ENCODE measurements at places on chromosomes 12 and 14.
A peak's percentile ranks its signal among the peaks of the same experiment; 100 is the strongest.

DNA sequence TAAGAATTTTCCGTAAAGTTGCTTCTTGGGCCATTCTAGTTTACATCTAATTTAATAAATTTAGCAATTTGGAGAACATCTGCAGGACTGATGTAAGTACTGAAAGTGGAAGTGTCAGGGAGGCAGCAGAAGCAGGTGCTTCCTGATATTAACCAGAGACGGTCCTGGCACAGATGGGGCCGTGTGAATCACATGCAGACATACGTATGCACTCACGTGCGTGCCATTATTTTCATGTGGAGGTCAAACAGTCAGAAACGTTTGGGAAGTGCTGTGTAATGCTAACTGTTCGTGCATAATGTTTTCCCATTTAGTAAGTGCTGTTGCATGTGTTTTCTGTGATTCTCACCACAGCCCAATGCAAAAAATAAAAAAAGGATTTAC, 87.8 kb upstream of the DYNC1H1 start:
- DNase-seq: peak; percentile 39

GRCh38 chr12:124829008-124829707, 34.5 kb downstream of the SCARB1 start:
- no peak for DNase-seq

GRCh38 chr12:53523131-53523530, 15.8 kb upstream of the NPFF start:
- no peak for DNase-seq

GRCh38 chr12:58424735-58425392, 483.5 kb downstream of the ATP23 start:
- no peak for DNase-seq

DNA sequence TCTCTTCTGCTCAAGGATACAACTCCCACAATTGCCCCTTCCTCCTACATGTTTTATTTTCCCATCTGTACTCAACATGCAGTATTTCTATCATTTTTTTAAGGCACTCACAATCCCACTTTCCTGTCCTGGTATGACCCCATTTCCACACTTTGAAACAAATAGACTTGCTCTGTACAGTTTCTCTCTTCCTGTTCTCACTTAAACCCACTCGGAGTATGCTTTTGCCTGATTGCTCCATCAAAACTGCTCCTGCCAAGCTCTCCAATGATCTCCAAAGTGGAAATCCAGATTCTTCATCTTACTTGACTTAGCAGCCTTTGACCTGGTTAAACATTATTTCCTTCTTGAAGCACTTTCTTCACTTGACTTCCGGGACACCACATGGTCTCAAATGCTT, 384.5 kb downstream of the SEC23A start:
- DNase-seq: no peak

DNA sequence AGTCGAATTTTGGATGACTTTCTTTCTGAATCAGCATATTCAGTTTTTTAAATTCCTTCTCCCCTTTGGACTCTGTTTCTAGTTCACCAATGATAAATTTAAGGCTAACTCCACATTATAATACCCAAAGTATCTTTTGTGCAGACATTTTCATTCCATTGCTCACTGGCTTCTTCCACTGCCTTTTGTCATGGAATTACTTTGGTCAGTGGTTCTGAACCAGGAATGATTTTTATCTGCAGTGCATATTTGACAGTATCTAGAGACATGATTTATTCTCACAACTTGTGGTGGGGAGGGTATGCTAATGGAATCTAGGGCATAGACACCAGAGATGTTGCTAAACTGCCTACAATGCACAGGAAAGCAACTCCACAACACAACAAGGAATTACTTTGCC, 234.4 kb upstream of the PRKD1 start:
- no peak for DNase-seq

DNA sequence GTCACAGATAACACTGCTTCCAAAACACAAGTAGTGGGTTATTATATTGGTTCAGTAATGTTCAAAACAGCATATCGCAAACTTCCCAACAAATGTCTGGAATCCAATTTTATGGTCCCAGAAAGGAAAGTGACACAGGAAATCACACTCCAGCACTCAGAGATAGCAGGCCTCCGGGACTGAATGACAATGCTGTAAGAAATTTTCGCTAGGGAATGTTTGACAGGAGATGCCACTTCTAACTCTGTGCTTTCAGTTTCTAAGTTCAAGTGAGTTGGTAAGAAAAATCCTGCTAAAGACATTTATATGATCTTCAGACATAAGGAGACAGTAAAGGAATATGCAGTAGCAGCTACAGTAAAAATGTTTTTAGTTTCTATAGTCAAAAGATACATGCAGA, 93.2 kb downstream of the SLC2A13 start:
- DNase-seq: no peak

DNA sequence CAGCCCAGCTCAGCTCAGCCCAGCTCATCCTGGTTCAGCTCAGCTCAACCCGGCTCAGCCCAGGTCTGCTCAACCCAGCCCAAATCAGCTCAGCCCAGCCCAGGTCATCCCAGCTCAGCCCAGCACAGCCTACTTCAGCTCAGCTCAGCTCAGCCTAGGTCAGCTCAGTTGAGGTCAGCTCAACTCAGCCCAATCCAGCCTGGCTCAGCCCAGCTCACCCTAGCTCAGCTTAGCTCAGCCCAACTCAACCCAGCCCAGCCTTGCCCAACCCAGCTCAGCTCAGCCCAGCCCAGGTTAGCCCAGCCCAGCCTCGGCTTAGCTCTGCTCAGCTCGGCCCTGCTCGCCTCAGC, 332.3 kb downstream of the TMEM121 start:
- no peak for DNase-seq

DNA sequence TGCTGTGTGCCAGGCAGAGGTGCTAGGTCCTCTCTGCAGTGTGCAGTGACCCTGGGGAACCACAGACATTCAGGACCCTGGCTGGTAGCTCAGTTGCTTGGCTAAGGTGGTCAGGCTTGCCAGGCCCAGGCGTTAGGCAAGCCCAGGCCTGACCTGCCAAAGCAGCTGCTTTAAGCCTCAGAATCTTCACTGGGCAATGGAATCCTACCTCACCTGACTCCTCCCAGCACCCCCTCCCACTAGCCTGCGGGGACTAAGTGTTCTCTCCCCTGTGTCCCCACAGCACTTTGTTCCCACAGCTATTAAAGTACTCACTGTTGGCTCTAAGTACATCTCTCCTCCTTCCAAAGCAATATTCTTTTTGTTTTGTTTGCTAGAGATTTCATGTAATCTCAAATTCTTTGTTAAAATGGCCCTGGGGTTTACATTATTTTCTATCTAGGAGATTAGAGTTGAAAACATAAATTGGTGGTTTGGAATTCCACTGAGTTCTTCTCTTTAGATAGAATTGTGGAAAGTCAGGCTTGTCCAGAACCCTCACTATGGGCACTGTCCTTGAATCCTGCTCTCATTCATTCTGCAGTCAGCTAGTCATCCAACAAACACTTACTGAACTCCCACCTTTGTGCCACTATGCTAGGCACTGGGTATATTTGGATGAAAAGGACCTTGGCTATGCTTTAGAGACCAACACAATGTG, 44.4 kb downstream of the DGLUCY start:
- DNase-seq: no peak

DNA sequence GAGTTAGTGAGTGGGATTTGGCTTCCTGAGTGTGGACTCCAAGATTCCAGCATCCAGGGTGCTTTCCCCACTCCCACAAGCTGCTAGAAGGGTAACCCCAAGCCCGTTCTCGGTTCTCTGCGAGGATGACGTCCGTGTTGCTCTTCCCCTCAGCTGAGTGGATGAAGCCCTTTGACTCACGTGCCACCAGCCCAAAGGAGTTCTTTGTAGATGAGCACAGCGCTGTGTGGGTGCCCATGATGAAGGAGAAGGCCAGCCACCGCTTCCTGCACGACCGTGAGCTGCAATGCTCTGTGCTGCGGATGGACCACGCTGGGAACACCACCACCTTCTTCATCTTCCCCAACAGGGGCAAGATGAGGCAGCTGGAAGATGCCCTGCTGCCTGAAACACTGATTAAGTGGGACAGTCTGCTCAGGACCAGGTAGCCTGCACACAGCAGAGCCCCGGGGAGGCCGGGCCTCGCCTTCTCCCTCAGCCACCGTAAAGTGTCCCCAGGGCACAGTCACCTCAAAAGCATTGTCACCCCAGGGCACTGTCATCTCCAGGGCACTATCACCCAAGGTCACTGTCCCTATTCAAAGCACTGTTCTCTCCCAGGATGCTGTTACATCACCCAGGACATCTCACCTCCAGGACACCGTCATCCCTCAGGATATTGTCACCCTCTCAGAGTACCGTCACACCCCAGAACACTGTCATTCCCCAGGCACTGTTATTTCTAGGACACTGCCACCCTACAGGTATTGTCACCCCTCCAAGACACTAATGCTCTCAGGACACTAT, 31.3 kb downstream of the SERPINA3 start:
- no peak for DNase-seq

GRCh38 chr14:88551094-88551870, 3.5 kb downstream of the PTPN21 start:
- DNase-seq: peak; percentile 26

GRCh38 chr12:118356809-118357256, 15.9 kb downstream of the TAOK3 start:
- no peak for DNase-seq

- DNase-seq: no peak
Measured at GRCh38 chr14:91987192-91987591, 39.7 kb upstream of the FBLN5 start.

GRCh38 chr12:57835366-57836288, 10.9 kb downstream of the CTDSP2 start:
- DNase-seq: no peak

- no peak for DNase-seq
Measured at GRCh38 chr14:87156878-87157277, 836.1 kb downstream of the GALC start.

GRCh38 chr12:12561371-12562015, 1.2 kb downstream of the DUSP16 start:
- peak; percentile 29 for DNase-seq

- DNase-seq: no peak
Measured at GRCh38 chr12:45701296-45701695, 28.2 kb upstream of the ARID2 start.

- DNase-seq: no peak
Measured at GRCh38 chr14:68842298-68842697, 49.4 kb upstream of the ZFP36L1 start.

GRCh38 chr14:53714495-53715192, 242.0 kb downstream of the BMP4 start:
- no peak for DNase-seq

DNA sequence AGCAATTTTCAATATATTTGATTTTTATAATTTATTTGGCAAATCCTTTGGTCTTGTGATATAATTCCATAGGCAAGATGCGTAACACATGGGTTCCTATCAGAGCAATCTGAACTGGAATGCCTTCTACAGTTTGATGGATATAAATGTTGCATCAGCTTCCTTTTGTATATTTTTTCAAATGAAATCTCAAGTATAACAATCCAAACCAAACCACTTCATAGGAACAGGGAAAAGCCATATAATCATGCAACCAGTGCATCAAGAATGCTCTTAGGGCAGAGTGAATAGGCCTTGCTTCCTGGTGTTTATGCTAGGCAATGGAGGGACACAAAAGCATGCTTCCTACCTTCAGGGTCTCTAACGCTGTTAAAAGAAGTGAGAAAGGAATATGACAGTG, 34.5 kb downstream of the EFCAB11 start:
- no peak for DNase-seq

GRCh38 chr14:94690486-94690885, 78.3 kb downstream of the SERPINA3 start:
- no peak for DNase-seq

- no peak for DNase-seq
Measured at GRCh38 chr12:29053567-29053966, 95.5 kb upstream of the FAR2 start.

- no peak for DNase-seq
Measured at GRCh38 chr12:130286041-130286440, 51.6 kb upstream of the PIWIL1 start.

DNA sequence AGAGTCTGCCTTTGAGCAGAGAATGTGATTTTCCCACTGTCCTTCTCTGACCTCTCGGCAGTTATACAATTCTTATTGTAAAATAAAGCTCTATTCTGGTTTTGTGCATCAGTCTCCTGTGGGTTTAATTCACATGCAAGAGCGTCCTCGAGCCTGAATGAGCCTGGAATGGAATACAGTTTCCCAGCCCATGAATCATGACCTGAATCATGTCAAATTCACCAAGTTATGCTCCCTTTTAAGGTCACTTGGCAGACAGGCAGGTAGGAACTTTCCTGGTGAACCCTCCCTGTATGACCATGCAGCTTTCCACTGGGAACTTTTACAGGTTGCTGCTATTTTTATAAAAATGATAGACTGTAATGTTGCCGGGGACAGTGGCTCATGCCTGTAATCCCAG, 41.7 kb downstream of the BICD1 start:
- no peak for DNase-seq

DNA sequence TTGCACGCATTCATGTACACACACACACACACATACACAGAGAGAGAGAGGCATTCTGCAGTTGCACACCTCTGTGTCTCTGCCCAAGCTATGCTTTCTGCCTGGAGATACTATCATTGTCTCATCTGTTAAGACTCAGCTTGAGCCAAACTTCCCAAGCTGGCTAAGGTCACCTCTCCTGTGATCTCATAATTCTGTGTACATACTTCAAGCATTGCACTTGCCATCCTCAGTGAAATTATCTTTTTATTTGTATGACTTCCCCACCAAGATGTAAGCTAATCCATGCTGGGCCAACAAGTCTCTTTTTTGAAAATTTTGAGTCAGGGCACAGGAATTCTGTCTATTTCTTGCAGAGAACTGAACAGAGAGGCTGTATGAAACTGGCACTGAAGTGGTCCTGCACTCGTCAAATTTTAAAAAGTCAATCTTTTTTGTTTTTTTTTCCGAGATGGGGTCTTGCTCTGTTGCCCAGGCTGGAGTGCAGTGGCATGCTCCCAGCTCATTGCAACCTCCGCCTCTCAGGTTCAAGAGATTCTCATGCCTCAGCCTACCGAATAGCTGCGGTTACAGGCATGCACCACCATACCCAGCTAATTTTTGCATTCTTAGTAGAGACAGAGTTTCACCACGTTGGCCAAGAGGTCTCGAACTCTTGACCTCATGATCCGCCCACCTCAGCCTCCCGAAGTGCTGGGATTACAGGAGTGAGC, 44.3 kb downstream of the TMTC1 start:
- DNase-seq: no peak

GRCh38 chr12:108583991-108584390, 13.9 kb downstream of the TMEM119 start:
- DNase-seq: no peak

- no peak for DNase-seq
Measured at GRCh38 chr12:11662369-11662768, 12.9 kb downstream of the ETV6 start.
